Caco-2 (cell line): ENCODE measurements at places on chromosomes 5 and 9. TPM values are rescaled to one million over a fixed set of nuclear protein-coding genes. Genes with fewer than 3 reads are reported as not detected.
A peak's percentile ranks its signal among the peaks of the same experiment; 100 is the strongest.

DNA sequence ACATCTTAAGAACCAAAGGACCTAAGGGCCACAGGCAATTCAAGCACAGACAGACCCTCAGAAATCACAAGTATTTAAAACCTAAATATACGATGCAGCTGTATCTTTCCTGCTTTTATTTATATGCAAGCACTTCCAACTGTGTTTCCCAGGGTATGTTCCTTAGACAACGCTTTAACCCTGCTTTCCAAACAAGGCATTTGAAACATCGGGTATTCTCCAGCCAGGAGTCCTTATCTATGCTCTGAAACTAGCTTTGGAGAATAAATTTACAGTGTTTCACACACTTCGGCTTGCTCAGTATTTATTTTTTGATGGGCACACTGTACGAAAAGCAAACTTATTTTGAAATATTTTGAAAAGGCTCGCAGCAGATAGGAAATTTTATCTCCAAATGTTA lies 13.5 kb downstream of the NR6A1 start:
- H3K4me3 ChIP-seq: no peak overlapping the region
- H3K27ac ChIP-seq: no peak overlapping the region
- peaks cover 17% of the 10 kb centered on the region; the same call in 1 of the 2 replicates for H3K4me1 ChIP-seq
- no peaks in the 10 kb centered on the region for H3K36me3 ChIP-seq
- DNase-seq: no peak

- no peaks in the 10 kb centered on the region for H3K36me3 ChIP-seq
- H3K4me3 ChIP-seq: no peak overlapping the region
- no peaks in the 10 kb centered on the region for H3K27me3 ChIP-seq
- DNase-seq: peak; percentile 32
Measured at GRCh38 chr5:53170746-53171349, 61.3 kb upstream of the MOCS2 start.

- peaks cover 13% of the 10 kb centered on the region for H3K4me1 ChIP-seq
- DNase-seq: no peak
- no peaks in the 10 kb centered on the region for H3K27me3 ChIP-seq
- no peaks in the 10 kb centered on the region for H3K36me3 ChIP-seq
- H3K27ac ChIP-seq: no peak overlapping the region
Measured at GRCh38 chr5:14327624-14328023, 184.5 kb downstream of the TRIO start.

The GPX8 gene
- total RNA-seq: 18.8 and 18.9 TPM in 2 replicates

- peak overlapping the region; percentile 76 for H3K4me3 ChIP-seq
- H3K27ac ChIP-seq: peak overlapping the region; percentile 73
- H3K36me3 ChIP-seq: no peaks in the 10 kb centered on the region
- no peak for DNase-seq
- H3K4me1 ChIP-seq: peaks cover 10% of the 10 kb centered on the region
- no peaks in the 10 kb centered on the region for H3K27me3 ChIP-seq
Measured at GRCh38 chr5:132831095-132831860, 831 bp upstream of the SHROOM1 start.

GRCh38 chr9:108048406-108049025 lies 558.9 kb upstream of the KLF4 start:
- H3K27me3 ChIP-seq: no peaks in the 10 kb centered on the region
- H3K4me1 ChIP-seq: no peaks in the 10 kb centered on the region
- no peaks in the 10 kb centered on the region for H3K36me3 ChIP-seq
- no peak overlapping the region for H3K4me3 ChIP-seq
- H3K27ac ChIP-seq: no peak overlapping the region

The KIF24 gene
- 3.9 and 4.4 TPM in 2 replicates for total RNA-seq

DNA sequence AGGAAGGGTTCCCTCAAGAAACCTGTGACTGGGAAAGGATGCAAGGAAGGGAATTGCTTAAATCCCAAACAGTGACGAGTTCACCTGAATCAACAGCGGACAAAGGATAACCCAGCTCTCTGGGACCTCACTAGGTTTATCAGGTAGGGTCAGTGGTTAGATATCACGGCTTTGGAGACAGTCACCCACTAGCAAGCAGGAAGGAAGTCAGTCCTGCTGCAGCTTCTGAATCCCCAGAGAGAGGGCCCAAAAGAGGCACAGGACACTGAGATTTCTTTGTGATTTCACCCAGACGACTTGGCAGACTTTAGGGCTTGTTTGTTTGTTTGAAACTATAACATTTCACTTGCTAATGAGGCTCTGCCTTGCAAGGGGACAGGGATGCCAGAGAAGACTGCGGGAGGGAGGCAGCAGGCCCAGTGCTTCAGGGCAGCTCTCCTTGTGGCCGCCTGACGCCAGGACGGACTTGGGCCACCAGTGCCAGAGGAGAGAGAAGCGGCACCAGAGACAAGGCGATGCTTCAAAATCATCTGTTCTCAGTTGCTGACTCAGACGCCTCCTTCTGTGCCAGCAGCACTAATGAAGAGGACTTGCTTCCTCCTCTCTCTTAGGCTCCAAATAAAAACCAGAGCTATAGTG lies 275.6 kb upstream of the SLC30A5 start:
- H3K36me3 ChIP-seq: no peaks in the 10 kb centered on the region
- no peaks in the 10 kb centered on the region for H3K27me3 ChIP-seq
- no peak for DNase-seq
- H3K4me1 ChIP-seq: no peaks in the 10 kb centered on the region
- H3K4me3 ChIP-seq: no peak overlapping the region

GRCh38 chr5:53779541-53779981 lies 219.1 kb downstream of the NDUFS4 start:
- peaks cover 36% of the 10 kb centered on the region for H3K4me1 ChIP-seq
- no peaks in the 10 kb centered on the region for H3K27me3 ChIP-seq
- H3K36me3 ChIP-seq: no peaks in the 10 kb centered on the region
- DNase-seq: no peak

DNA sequence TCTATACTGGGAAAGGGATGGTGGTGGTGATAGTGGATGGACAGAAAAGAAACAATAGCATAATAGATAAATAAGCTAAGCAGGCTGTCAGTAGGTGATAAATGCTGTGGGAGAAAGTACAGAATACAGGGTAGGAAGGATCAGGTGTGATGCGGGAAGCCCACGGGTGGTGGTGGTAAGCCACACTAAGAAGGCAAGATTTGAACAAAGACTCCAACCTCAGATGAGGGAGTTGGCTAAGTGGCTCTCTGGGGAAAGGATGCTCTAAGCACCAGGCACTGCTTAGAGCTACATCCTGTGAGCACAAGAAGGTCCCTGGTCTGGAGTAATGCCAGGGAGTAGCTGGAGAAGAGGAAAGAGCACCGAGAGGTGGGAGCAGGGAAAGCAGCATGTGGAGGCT lies 151.6 kb upstream of the KLF9 start:
- no peaks in the 10 kb centered on the region for H3K4me1 ChIP-seq
- H3K4me3 ChIP-seq: no peak overlapping the region
- no peak for DNase-seq

DNA sequence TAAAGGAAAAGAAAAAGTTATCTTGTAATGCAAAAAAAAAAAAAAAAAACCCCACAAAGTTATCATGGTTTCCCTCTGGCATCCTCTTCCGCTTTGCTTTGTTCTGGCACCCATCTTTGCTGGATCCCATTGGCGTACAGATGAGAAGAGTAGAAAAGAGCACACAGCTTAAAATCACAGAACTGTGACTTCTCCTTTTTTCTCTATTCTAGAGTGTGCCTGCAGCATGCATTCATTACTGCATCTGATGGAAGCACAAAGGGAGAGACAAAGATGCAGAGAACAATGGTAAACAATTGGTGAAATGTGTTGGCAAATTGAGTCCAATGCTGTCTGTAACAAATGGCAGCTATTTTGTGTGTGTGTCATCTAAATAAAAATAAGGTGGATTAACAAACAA lies 440.8 kb upstream of the PIK3R1 start:
- no peaks in the 10 kb centered on the region for H3K27me3 ChIP-seq
- peaks cover 49% of the 10 kb centered on the region for H3K4me1 ChIP-seq
- no peaks in the 10 kb centered on the region for H3K36me3 ChIP-seq
- H3K27ac ChIP-seq: peak overlapping the region; percentile 72
- H3K4me3 ChIP-seq: no peak overlapping the region

The OLFM1 gene
- total RNA-seq: not detected in 2 replicates

- H3K27ac ChIP-seq: no peak overlapping the region
- no peaks in the 10 kb centered on the region for H3K27me3 ChIP-seq
- H3K4me3 ChIP-seq: no peak overlapping the region
- DNase-seq: no peak
Measured at GRCh38 chr5:16800477-16800876, 135.6 kb downstream of the MYO10 start.

DNA sequence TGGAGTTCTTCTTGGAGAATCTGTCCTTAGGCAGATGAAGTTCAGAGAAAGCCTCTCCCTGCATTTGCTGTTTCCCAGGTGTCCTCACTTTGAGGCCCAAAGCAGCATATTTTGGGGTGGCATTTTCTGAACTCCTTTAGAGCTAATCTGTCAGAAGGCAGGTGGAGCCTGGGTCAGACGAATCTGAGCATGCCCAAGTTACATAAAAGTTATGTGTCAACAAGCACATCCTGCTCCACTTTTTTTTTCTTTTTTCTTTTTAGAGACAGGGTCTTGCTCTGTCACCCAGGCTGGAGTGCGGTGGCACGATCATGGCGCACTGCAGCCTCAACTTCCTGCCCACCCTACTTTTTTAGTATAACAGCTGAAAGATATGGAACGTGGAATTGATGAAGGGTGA lies 41.3 kb upstream of the HSPA9 start:
- H3K27ac ChIP-seq: no peak overlapping the region
- H3K4me3 ChIP-seq: no peak overlapping the region
- H3K4me1 ChIP-seq: no peaks in the 10 kb centered on the region
- no peak for DNase-seq
- no peaks in the 10 kb centered on the region for H3K27me3 ChIP-seq

The STARD4 gene
- 102 and 113 TPM in 2 replicates for total RNA-seq

DNA sequence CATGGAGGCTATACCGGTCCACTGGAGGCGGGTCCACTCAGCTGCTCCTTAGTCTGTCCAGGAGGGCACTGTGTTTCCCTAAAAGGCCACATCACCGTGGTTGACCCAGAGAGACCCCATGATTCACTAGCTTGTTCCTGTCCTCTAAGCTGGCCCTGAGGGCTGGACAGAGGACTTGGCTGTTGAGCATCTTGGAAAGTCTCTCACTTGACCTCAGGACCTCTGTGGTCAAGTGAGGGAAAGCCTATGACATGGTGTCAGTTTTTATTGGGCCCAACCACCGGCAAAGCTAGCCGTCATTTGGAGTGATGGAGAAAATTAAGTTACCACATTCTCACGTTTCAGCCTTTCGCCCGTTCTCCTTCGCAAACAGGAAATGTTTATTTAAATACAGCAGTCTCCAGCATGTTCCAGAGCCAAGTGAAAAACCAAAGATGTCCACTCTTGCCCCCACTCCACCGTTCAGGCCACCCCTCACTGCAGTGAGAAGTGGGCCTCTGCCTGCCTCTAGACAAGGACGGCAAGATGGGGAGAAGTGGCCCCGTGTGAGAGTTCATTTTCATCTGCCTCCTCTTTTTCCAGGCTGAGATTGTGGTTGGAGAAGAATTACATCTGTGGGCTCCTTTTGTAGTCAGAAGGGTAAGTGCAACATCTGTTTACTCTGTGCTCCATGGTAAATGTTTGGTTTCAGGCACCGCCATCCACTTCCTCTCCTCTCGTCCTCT lies 4.4 kb downstream of the SLIT3 start:
- peaks cover 43% of the 10 kb centered on the region for H3K4me1 ChIP-seq
- no peaks in the 10 kb centered on the region for H3K36me3 ChIP-seq
- H3K27me3 ChIP-seq: no peaks in the 10 kb centered on the region
- no peak for DNase-seq
- peak overlapping the region; percentile 61 for H3K27ac ChIP-seq

The LEAP2 gene
- 1.1 and 4.1 TPM in 2 replicates for total RNA-seq

GRCh38 chr5:159877016-159877415 lies 39.3 kb upstream of the ADRA1B start:
- H3K27ac ChIP-seq: no peak overlapping the region
- no peak overlapping the region for H3K4me3 ChIP-seq
- no peaks in the 10 kb centered on the region for H3K27me3 ChIP-seq

The PRUNE2 gene
- total RNA-seq: 3.5 and 3.7 TPM in 2 replicates

The RNF183 gene
- total RNA-seq: 1.5 and 3.3 TPM in 2 replicates

DNA sequence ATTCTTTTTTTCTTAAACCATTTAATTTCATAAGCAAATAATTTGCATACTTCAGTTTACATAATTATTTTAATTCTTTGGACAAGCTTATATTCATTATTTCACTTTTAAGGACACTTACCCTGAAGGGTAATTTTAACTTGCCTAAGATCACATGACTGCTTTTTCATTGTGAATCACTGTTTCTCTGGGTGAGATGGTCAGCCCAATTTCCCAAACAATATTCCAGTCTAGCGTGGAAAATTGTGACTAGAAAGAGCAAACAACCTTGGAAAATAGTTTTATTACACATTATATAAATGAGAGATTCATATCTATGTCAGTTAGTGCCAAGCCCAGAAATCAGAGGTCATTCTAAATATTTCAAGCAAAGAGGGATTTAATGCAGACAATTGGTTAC lies 21.4 kb upstream of the JAKMIP2 start:
- no peak for DNase-seq
- no peaks in the 10 kb centered on the region for H3K27me3 ChIP-seq
- H3K36me3 ChIP-seq: no peaks in the 10 kb centered on the region
- no peak overlapping the region for H3K4me3 ChIP-seq
- H3K4me1 ChIP-seq: no peaks in the 10 kb centered on the region

DNA sequence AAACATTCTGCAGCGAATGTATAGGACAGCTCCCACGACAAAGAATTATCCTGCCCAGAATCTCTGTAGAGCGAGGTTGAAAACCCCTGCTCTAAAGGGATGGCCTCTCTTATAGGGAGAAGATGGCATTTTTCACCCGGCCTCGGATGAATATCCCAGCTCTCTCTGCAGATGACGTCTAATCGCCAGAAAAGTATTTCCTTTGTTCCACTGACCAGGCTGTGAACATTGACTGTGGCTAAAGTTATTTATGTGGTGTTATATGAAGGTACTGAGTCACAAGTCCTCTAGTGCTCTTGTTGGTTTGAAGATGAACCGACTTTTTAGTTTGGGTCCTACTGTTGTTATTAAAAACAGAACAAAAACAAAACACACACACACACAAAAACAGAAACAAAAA lies 17.4 kb upstream of the RARS1 start:
- no peak for DNase-seq
- no peak overlapping the region for H3K27ac ChIP-seq
- no peaks in the 10 kb centered on the region for H3K4me1 ChIP-seq

DNA sequence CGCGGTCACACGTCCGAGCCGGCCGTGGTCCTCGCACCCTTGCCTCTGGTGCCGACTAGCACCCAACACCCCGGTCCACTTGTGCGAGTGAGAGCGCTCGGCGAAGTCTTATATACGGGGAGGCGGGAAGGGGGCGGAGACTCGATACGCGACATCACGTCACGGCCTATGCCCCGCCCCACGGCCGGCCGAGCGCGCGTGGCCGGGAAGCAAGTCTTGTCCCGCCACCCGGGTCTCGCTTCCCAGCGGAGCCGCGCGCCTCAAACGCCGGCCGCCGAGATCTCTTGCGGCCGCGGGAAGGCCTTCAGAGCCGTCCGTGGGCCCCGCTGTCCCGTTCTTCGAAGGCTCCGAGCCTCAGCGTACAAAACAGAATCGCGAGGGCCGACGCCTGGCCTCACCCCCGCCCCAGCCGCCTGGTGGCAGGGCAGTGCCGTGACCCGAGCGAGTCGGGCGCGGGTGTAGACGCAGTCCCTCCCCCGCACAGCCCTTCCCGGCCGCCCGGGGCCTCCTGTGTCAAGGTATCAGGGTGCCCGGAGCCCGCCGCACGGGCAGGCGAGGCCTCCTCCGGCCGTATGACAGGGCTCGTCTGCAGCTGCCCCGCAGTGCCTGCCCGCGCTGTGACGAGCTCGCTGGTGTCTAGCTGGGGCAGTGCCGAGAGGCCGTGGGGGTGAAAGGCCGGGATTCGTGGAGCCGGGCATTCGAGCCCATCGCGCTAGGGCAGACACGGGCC lies at the start of gene PLK2:
Gene PLK2, minus strand, starts transcription at position 85 of the 730 bp plus-strand sequence. CDS start 127 bp downstream, outside the sequence.
- H3K4me1 ChIP-seq: peaks cover 17% of the 10 kb centered on the region
- H3K27me3 ChIP-seq: no peaks in the 10 kb centered on the region
- H3K36me3 ChIP-seq: peaks cover 1% of the 10 kb centered on the region; the same call in 1 of the 2 replicates

GRCh38 chr5:57032151-57032551 lies 80.2 kb upstream of the MIER3 start:
- no peak overlapping the region for H3K27ac ChIP-seq
- H3K27me3 ChIP-seq: no peaks in the 10 kb centered on the region

The NUTM2G gene
- not detected in 2 replicates for total RNA-seq

The BTNL8 gene
- total RNA-seq: 6.0 and 7.3 TPM in 2 replicates

The EIF4EBP3 gene
- 7.6 and 8.0 TPM in 2 replicates for total RNA-seq

The RHOBTB3 gene
- 85.6 and 88.5 TPM in 2 replicates for total RNA-seq
